ENCODE measurements at places on chromosomes 2 and 18.

GRCh38 chr2:231563378-231563961 is 29.2 kb upstream of the TEX44 start:
- DNase-seq, result peak; percentile 84

DNA sequence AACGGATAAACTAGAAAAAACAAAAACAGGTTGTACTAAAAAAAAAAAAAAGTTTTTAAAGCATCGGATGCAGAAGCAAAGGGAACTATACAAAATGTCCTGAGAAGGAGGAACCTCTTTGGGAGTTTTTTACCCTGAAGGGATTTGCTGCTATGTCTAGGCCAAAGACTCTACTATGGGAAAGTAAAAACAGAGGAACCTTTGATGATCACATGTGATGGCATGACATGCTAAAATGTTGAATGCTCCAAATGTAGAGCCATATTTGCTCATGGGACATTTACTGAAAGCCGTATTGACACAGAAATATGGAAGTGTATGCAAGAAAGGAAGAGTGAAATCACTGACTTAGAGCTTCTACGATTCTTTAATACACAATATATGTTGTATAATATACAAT is 992.0 kb upstream of the ZEB2 start:
- DNase-seq, result no peak

- peak; percentile 72 for DNase-seq
These were observed 61.8 kb downstream of the CDH2 start for GRCh38 chr18:28115149-28115550.

- no peak for DNase-seq
These were observed 78.3 kb upstream of the FZD5 start for GRCh38 chr2:207847807-207848544.

DNA sequence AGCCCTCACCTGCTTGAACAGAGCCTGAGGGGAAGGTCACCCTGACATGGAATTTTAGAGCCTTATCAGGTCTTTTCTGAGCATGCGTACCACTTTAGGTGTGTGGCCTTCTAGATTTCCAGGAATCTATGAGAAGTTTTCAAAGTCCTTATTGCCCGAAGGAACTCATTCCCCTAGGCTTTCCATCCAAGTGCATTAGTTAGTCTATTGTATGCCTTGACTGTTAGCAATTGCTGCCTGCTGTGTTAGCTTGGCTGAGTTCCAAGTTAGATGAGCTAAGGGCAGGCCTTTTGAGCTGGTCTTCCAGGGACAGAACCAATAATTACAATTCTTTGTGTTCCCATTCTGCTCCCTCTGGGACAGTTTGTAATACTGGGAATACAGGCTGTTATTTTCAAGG is 30.8 kb upstream of the PUM2 start:
- peak; percentile 76 for DNase-seq

DNA sequence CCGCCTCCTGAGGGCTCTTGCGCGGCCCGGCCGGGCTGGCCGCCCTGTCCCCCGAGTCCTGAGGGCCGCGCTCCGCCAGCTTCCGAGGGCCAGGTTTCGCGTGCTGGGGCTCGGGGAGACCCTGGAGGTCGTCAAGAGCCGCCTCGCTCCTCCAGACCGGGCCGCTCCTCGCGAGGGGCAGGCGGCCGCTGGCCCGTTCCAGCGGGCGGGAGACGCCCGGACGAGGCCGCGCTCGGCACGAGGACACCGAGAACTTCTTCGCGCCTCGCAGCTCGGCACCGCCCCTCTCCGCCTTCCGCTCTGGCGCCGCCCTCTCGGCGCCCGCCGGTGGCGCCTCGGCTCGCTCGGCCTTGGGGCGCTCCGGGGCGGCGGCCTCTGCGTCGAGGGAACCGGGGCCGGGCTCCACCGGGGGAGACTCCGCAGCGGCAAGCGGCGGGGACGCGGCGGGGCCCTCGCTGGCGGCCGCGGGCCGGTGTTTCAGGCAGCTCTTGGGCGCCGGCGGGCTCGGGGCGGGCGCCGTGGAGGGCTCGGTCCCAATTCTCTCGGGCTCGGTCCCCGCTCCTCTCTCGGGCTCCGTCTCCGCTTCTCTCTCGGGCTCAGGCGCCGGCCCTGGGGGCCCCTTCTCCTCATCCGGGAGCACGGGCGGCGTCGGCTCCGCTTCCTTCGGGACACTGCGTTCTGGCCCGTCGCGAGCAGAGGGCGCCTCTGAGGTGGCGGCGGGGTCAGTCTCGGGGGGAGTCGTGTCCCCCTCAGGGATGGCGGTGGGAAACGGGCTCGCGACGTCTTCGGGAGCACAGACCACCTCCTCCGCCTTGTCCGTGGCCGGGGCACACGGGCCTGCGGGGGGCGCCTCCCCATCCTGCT is 91.6 kb upstream of the MGAT4A start:
- peak; percentile 51 for DNase-seq

DNA sequence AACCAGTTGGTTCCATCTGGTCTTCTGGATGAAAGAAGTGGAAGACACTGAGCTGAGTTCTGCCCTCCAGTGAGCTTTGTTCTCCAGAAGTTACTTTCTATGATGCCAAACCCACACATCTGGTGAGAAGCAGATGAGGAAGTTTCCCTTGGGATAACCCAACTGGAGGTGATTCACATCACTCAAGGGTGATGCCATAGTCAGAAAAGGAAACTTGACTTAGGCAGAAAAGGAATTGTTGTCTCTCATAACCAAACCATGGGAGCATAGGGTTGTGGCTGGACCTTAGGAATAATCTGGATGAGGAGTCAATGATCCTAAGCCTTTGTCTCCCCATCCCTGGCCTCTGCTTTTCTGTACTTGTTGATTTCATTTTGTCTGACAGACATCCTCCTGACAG is 43.7 kb downstream of the CDC42EP3 start:
- DNase-seq, result peak; percentile 54

- peak; percentile 68 for DNase-seq
These were observed 337.9 kb upstream of the SLC39A10 start for GRCh38 chr2:195319112-195319460.

DNA sequence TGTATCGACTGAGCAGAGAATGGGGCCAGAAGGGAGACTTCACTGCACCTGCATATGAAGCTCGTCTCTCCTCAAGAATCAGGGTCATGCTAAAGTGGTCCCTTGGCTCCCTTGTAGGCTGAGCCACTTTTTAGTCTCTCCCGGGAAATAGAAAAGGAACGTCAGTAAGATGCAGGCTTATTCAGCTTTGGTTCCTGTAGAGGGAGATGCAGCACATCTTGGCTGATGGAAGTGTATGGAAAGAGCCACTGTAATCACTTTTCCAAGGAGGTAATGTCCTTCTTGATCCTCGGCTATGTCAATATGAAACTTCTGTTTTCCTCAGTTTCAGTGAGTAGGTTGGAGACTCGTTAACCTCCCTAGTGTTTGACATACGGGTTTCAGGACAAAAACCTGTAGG is 235.2 kb downstream of the GCA start:
- no peak for DNase-seq

GRCh38 chr2:20509770-20510490 is 63.1 kb downstream of the RHOB start:
- DNase-seq, result no peak

DNA sequence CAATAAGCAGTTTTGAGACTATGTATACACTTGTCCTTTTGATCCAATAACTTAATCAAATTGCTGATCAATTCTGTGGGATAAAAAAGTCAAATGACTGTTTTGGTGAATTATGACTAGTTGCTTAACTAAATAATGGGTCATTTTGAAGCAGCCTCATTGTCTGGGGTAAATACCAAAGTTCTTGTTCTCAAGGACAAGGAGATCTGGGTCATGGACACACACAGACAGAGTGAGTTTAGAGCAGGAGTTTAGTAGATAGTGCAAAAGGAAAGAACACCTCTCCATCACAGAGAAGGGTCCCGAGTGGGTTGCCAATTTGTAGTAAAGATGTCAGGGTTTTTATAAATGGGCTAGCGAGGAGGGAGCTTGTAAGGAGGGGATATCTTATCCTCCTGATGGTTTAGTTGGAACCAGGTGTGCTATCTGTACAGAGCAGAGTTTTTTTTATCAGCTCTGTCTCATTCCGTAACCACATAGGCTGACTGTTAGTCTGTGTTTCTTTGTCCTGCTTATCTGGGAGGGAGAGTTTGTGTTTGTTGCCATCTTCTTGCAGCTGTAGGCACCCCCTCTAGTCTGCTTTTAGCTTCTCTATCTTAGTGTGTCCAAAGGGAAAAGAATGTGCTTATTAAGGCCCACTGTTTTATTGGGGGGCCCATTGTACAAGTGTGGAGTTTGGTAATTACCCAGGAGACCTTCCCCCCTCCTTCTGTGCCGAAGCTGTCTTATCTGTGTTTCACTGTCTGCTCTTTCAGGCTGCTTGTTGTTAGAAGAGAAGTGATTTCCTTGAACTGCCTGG is 48.7 kb upstream of the C1GALT1C1L start:
- no peak for DNase-seq

DNA sequence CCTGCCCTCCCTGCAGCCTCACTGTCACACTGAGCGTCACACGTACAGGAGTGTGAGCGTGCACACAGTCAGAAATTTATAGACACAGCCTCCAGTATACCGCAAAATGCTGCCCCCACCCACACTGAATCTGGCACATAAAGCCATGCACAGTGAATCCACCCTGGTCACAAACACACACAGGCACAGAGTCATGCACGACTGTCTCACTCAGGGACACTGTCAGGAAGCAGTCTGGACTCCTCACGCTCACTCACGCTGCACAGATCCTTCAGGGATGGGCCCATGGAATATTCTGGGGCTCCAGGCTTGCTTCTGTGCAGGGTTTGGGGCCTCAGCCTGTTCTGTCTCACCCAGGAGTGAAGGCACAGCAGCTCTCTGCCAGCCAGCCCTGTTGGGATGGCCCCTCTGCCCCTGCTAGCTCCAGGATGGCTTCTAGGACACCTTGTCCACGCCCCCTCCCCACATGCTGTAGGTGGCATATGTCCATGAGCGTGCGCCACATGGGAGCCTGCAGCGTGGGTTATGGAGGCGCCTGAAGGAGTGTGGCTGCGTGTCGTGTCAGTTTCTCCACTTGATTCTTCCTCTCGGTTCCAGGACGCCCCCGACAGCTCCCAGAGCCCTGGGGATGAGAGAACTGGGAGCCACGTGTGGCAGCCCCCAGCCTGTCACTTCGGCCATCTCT is 175.8 kb downstream of the CELF4 start:
- no peak for DNase-seq

DNA sequence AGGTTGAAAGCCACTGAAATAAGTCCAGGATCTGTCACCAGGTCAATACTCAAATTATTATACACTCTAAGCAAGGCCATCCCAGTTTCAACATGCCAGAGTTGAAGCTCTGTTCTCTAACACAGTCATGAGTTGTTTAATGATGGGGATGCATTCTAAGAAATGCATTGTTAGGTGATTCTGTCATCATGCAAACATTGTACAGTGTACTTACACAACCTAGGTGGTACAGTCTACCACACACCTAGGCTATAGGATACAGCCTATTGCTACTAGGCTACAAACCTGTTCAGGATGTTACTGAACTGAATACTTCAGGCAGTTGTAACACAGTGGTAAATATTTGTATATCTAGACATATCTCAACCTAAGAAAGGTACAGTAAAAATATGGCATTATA is 162.2 kb downstream of the BAZ2B start:
- DNase-seq, result peak; percentile 3

DNA sequence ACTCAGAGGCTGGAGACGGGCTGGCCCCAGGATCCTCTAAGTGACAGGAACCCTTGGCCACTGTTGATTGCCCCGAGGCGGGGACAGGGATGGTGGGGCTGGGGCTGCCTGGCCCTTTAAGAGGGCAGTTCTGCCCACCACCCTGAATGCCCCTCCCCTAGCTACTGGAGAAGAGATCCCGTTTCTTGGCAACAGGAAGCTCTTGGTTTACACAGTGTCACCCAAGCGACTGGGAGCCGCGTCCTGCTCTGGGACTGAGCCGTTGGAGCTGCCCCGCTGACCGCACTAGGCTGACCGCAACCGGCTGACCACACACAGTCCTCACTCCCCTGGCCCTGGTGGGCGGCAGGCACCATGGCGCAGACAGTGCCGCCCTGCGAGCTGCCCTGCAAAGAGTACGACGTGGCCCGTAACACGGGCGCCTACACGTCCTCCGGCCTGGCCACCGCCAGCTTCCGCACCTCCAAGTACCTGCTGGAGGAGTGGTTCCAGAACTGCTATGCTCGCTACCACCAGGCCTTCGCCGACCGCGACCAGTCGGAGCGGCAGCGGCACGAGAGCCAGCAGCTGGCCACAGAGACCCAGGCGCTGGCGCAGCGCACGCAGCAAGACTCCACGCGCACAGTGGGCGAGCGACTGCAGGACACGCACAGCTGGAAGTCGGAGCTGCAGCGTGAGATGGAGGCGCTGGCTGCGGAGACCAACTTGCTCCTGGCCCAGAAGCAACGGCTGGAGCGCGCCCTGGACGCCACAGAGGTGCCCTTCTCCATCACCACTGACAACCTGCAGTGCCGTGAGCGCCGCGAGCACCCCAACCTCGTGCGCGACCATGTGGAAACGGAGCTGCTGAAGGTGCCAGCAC is at the start of gene TEKT4:
Gene TEKT4, plus strand, starts transcription at position 205 of the 862 bp plus-strand sequence. Its CDS starts 150 bp downstream, at position 355.
- DNase-seq, result no peak

DNA sequence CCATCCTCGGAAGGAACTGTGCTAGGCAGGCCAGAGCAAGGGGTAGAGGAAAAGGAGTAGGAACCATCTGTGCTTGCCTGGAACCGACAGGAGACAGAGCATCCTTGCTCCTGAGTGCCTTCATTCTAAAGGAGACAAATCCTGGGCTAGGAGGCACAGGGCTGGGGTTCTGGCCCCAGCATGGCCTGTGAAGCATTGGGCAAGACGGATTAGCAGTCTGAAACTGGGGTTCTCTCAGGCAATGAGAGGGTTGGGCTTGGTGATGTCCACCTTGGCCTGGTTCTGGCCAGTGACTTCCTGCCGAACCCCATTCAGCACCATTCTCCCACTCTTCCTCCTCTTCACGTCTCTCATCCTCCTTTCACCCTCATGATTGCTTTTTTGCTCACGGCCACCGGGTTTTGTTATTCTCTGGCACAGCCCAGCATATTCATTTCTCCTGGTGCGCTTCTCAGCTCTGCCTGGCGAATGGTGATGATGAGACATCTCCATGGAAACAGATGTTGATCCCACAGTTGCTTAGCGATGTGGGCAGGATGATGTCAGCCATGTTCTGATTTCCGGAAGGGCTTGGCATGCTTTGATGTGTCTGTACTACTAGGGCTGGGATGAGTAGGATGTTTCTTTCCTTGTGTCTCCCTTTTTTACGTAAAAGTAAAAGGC is 127.7 kb downstream of the CAPN13 start:
- DNase-seq, result no peak

Measured in foreskin fibroblast (primary cell).